Stimulated activated naive CD4-positive, alpha-beta T cell treated with Interleukin-2 at 50 U/mL for 16 hours (primary cell): ENCODE measurements at places on chromosomes 12 and 14.
A peak's percentile ranks its signal among the peaks of the same experiment; 100 is the strongest.

- no peak for DNase-seq
These were observed 51.5 kb downstream of the DCAF5 start for GRCh38 chr14:69101331-69101826.

GRCh38 chr12:94621662-94622359, 28.5 kb downstream of the TMCC3 start:
- peak; percentile 46 for DNase-seq

GRCh38 chr12:130117233-130117632, 45.0 kb upstream of the FZD10 start:
- no peak for DNase-seq

DNA sequence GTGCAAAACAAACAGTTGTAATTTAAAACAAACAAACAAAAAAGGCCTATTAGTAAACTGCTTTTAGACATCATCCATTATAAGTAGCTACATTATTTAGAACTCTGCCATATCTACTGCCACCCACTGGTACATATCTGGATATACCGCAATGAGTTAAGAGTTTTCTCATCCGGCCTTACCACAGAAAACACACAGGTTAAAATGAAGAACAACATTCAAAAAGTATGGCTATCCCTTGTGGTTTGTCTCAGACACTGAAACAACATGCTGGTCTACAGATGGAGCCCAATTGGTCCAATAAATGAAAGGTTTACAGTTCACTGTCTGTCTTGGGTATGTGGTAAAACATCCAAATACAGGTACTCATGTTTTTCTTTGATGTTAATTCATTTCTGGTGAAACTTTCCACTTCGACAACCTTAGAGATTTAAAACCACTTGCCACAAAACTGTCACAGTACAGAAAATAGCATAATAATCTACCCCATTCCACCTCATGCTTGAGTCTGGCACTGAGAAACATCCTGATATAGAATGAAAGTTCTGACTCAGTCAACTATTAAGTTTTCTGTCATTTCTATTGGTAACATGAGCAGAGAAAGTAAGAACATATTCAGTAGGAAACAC, 354.3 kb downstream of the CEP128 start:
- DNase-seq: no peak

DNA sequence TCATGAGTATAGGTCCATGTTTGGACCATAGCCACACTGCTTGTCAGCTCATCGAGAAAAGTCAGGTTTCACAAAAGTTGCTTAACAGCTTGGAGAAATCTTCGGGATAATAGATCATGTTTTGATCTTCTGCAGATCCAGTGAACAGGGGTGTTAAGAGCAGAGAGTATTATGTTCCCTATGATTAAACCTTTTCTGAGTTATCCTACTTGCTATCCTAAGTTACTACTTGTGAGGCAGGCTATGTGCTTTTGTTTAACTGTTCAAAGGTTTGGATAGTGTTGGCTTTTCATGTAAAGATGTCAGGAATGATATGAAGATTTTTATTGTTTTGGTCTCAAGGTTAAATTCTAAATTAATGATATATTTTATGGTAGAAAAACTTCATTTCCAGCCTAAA, 11.1 kb downstream of the NAA30 start:
- no peak for DNase-seq
